ENCODE measurements at places on chromosomes 7 and 10.

DNA sequence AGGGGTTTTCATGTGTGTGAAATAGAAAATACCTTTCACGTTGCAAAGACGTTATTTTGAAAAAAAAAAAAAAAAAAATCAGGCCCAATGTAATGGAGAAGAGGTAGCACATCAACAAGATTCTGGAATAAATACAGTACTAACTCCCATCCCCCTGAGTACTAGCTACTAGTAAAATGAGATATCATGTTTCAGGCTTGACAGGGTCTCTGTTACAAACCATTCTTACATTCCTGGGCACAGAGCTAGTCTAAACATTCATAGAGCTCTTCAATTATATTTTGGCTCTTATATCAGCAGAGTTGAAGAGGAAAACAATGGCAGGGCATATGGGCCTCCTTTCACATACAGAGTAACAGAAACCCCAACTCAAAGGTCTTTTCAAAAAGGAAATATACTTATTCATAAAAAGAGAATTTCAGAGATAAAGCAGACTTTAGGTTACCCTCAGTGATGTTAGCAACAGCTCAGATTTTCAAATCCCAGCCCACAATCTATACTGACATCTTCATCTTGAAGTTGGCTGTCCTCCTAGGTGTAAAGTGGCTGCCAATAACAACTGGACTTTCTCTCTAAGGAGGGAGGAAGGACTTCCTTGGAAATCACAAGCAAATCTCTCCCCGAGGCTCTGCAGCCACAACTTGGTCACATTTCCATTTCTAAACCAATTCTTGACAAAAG lies 18.6 kb downstream of the C7orf33 start:
- DNase-seq: no peak

DNA sequence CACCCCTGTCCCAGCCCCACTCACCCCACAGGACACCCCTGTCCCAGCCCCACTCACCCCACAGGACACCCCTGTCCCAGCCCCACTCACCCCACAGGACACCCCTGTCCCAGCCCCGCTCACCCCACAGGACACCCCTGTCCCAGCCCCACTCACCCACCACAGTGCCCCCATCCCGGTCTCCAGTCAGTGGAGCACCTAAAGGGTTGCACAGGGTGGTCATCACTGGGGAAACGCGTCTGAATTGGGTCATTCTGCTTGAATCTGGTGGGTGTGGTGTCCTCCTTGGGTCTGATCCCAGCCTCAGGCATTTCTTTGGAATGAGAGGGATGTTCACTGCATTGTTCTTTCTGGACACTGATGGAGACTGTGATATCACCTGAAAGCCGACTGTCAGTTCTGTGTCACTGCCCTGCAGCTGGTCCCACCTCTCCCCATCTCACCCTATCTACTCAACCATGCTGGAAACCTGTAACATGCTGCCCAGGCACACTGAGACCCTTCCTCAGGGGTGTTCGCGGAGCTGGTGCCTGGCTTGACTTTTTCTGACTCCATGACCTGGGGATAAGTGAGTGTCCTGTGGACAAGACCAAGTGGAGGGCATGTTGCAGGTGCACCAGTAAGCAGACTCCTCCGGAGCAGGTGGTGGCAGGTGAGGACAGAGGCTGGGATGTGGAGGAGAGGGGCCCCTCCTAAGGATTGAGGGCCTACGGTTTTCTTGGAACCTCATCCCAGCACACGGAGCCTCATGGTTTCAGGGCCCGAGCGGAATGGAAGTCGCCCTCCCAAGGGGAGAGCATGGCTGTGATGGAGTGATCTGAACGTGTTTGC lies 262.5 kb upstream of the PPP2R2D start:
- DNase-seq: no peak

- DNase-seq: no peak
Measured at GRCh38 chr7:4805110-4805983, 29.9 kb downstream of the AP5Z1 start.

GRCh38 chr10:91296471-91296870 lies 76.0 kb downstream of the PCGF5 start:
- DNase-seq: no peak

DNA sequence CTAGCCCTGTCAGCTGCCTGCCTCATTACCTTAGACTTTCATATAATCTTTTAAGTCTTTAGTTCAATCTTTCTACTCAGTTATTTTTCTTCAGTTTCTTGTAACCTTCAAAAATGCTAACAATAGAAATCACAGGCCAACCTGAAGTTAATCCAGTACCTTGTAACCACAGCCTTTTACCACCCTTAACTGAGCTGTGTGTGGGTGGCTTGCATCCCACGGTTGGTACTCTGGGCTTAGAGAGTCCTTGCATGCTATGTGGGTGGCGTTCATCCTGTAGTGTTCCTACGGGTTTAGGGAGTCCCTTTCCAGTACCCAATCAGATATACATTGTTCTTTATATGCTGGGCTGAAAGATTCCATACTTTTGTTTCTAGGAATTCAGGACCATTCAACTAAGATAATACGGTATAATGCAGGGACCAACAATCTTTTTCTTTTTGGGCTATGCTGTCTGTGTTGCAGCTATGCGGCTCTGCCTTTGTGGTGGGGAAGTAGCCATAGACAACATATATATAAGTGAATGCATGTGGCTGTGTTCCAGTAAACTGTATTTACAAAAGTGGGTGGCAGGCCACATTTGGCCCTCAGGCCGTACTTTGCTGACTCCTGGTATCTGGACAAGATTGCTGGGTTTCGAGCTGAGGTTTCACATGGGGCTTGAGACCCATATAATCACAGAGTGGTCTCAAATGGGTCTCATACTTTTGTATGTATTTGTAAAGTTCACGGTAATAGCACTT lies 280.8 kb upstream of the LRGUK start:
- no peak for DNase-seq
